Hematopoietic multipotent progenitor cell treated with erythropoietin and hydrocortisone succinate and interleukin-3 and kit ligand, for 15 days (in vitro differentiated cells): ENCODE measurements at places on chromosomes 16 and 17.
A peak's percentile ranks its signal among the peaks of the same experiment; 100 is the strongest.

GRCh38 chr17:14434506-14434905 is 133.6 kb downstream of the HS3ST3B1 start:
- no peak for DNase-seq

DNA sequence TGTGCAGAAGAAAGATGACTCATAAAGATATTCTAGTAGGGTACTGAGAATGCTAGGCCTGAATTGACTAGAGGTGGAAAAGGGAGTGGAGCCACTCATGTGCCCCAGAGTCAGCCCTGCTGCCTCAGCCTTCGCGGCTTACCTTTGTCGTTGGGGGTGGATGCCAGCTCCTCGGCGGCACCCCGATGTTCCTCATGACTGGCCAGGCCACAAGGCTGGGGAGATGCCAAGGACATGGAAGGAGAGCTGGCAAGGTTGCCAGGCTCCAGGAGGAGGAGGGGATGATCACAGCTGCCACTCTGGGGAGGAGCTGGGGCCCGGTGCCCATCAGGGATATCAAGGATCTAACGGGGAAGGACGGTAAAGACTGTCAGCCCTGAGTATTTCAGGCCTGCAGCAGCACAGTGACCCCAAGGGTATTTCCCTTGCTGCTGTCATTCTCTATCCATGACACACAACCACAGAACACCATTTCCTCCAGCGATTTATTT is 9.7 kb upstream of the SLC35B1 start:
- no peak for DNase-seq

- DNase-seq: peak; percentile 83
These were observed 11.5 kb upstream of the HS3ST6 start for GRCh38 chr16:1929578-1930337.

DNA sequence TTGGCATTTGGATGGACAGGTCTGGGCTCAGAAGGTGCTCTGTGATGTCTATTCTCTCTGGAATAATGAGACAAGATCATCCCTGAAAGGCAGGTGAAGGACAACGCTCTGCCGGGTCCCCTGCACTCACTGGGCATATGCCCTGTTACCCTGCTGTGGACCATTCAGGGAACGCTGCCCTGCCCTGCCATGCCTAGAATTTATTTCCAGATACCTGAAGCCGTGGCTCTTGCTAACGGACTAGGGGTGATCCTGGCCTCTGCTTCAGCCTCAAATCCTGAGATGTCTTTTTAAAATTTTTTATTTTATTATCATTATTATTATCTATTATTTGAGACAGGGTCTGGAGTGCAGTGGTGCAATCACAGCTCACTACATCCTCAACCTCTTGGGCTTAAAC is 3.9 kb downstream of the SLC5A11 start:
- DNase-seq: no peak

- DNase-seq: peak; percentile 25
These were observed 11.7 kb downstream of the ERN1 start for GRCh38 chr17:64117981-64118979.

GRCh38 chr17:41475421-41475820 is 5.5 kb downstream of the KRT35 start:
- no peak for DNase-seq

- no peak for DNase-seq
These were observed 217.0 kb downstream of the CCDC182 start for GRCh38 chr17:57528058-57528451.

GRCh38 chr17:73910821-73911515 is 266.7 kb upstream of the SDK2 start:
- no peak for DNase-seq

DNA sequence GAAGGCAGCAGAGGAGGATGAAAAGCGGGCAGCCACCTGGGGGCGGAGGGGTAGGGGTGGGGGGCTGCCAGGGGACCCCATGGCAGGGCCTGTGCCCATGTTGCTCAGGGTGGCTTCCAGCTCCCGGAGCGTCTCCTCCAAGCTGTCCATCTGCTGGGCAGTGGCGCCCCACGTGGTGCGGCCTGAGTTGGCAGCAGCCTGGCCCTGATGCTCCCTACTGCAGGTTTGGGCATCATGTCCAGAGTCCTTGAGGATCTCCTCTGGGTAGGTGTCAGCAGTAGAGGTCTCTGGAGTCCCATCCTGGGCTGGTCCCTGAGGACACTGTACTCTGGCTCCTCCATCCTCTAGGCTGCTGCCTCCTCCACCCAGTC is 60.9 kb downstream of the SRCIN1 start:
- no peak for DNase-seq

DNA sequence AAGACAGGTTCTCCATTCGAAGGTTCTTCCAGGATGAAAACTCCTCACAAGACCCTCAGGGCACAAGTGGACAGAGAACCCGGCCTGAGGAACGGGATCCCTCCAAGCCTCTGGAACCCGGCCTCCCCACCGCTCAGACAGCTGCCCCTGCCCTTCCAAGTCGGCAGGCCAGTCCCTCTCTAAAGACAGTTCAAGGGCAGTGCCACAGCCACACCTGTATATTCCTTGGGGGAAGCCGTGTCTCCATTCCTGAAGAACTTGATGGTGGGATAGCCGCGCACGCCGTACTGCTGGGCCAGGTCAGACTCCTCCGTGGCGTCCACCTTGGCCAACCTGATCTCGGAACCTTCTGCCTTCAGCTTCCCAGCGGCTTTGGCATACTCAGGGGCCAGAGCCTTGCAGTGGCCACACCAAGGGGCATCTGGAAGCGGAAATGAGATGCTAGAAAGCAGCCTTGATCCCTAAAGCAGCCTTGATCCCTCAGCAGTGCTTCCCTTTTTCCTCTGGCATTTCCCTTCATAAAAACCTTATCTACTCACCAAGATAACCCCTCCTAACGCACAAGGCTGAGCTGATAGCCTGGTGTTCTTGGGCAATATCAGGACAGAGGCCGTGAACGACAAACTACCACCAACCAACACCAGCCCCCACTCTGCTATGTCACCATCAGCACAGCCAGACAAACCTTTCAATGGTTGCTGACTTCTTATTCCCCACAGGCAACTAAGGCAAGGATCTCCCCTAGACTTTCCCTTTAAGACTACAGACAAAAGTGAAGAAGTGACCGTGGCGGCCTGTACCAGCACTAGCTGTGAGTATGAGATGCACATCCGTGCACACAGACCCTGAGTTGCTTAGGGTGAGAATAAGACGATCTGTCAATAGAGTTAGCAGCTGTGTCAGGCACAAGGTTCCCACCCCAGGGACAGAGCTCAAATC is 1.1 kb downstream of the P4HB start:
- peak; percentile 14 for DNase-seq

DNA sequence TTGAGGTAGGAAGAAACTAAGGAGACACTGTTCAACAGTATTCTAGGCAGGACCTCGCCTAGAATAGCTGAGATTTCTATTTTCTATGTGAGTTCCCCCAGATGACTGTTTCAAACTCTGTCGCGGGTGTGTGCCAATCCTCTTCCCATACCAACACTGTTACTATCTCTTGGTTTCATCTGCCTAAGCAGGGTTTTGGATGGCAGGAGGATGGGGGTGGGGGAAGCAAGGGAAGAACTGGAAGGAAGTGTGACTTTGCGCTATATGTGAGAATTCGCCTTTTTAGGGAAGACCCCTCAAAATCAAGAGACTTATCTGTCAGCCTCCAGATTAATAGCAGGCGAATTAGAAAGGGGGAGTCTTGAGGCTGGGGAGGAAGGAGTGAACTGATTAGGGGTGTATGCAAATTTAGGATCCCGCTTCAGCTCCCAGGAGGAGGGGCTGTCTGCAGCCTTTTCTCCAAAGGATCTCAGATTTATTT is 521 bp upstream of the G6PC3 start:
- no peak for DNase-seq

GRCh38 chr16:66422366-66422765 is 4.7 kb upstream of the BEAN1 start:
- no peak for DNase-seq

DNA sequence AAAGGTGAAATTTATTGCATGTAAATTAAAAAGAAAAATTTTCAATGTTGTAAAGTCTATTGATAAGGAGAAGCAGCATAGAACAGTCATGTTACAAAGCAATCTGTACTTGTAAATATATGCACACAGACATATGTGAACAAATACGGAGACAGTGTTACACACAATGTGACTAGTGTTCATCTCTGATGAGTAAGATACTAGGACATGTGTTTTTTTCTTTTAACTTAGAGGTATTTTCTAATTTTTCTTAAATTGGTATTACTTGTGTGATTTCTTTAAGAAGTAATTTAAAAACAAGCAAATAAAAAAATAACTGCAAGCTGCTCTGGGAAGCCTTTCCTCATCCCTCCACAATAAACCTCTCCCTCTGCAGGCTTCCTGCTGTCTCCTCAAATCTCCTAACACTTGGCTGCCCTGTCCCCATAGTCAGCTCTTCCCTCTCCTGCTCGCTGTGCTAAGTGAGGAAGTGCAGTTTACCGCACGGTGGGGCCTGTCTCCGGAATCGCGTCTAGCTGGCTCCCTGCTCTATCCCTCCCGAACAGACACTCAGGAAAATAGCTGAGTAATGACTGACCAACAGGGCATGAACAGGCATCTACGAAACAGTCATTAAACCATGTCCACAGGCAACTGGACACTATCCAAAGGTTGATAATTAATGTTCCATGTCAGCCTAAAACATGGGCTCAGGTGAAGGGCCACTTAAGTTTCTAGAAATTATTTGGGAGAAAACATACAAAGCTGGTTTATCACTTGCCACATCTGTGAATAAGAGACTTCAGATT is 35.9 kb downstream of the CMTM4 start:
- DNase-seq: no peak

DNA sequence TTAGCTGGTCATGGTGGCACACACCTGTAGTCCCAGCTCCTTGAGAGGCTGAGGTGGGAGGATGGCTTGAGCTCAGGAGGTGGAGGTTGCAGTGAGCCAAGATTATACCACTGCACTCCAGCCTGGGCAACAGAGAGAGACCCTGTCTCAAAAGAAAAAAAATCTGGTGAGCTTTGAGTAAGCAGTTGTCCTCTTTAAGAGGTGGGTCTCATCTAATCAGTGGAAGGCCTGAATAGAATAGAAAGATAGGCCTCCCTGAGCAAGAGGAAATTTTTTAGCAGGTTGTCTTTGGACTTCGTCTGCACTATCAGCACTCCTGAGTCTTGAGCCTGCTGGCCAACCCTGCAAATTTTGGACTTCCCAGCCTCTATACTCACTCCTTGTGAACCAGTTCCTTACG is 266.0 kb upstream of the ZFHX3 start:
- no peak for DNase-seq

GRCh38 chr16:16167927-16168326 is 55.4 kb downstream of the ABCC6 start:
- no peak for DNase-seq

DNA sequence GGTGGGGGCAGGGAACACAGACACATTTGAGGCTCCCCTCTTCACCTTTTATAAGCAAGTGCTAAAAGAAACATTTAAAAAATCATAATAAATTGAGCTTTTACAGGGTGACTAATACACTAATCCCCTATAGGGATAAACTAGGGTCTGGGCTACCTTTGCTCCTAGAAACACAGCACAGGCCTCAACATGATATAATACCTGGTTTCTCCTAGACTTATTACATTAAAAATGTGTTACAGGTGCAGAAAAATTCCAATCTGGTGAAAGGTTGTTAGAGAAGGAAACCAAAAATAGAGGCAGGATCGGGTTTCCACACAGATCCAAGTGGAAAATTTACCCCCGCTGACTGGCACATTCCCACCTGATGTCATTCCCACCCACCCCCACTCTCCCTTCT is 124.7 kb upstream of the NOG start:
- no peak for DNase-seq

- DNase-seq: no peak
These were observed 173.8 kb upstream of the IRX3 start for GRCh38 chr16:54460263-54460860.

GRCh38 chr16:22685459-22685830 is 128.5 kb upstream of the HS3ST2 start:
- DNase-seq: no peak

GRCh38 chr16:15552507-15552906 is 90.4 kb downstream of the MARF1 start:
- no peak for DNase-seq

GRCh38 chr17:17824783-17825614 is 11.8 kb downstream of the SREBF1 start:
- DNase-seq: peak; percentile 34

DNA sequence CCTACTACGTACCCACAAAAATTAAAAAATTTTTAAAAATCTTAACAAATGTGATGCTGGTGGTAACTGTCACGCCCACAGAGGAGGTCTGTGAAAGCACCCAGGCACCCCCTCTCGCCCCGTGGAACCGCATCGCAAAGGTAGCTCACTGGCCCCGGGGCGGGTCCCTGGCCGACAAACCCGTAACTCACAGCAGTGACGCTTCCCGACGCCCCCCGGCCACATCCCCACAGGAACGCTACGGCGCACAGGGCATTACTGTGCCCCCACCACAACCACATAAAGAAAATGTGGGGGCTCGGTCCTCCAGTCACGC is 366 bp downstream of the ANKS3 start:
- no peak for DNase-seq

DNA sequence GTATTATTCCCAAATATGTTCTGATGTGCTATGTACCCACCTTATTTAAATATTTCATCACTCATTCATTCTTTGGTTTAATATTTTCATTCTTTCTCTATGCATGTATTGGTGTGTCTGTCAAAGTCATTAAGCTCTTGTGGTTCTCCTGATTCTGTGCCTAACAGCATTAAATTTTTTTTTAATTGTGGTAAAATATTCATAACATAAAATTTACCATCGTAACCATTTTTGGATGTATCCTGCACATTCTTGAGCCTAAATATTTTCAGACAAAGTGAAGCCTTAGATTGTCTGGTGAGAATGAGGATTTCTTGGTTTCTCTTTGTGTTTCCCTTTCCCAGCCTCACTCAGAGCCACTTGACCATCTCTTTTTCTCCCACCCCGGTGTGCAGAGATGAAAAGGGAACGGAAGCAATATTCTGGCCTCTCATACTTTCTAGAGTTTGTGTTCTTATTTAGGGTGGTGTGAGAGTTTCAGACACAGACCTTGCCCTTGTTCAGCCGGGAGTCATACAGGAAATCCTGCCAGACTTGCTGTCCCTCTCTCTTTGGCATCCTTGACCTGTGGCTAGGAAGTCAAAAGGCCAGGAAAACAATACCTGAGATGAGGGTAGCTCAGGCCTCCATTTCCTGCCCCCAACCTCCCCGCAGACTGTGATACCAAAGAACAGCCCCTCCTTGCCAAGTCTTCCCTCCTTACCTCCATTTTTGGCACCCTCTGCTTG is 4.9 kb downstream of the CCL5 start:
- no peak for DNase-seq
